ENCODE measurements at places on chromosomes 2 and 18.

DNA sequence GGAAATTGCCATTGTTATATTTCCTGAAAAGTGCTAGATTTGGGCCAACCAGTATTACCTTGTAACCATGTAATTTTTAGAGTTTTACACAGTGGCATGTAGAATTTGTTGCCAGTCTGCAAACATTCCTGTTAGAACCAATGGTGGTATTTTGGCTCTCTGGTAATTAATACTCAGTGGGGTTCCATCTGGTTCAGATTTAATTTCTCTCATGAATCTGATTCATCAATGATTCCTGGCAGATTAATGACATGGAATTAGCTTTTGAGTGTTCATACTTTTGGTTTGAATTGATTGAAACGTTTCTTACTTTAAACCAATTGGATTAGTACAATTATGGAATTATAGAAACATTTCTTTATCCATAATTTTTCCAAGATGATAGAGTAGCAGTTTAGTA, 93.2 kb downstream of the MC4R start:
- DNase-seq, result no peak

DNA sequence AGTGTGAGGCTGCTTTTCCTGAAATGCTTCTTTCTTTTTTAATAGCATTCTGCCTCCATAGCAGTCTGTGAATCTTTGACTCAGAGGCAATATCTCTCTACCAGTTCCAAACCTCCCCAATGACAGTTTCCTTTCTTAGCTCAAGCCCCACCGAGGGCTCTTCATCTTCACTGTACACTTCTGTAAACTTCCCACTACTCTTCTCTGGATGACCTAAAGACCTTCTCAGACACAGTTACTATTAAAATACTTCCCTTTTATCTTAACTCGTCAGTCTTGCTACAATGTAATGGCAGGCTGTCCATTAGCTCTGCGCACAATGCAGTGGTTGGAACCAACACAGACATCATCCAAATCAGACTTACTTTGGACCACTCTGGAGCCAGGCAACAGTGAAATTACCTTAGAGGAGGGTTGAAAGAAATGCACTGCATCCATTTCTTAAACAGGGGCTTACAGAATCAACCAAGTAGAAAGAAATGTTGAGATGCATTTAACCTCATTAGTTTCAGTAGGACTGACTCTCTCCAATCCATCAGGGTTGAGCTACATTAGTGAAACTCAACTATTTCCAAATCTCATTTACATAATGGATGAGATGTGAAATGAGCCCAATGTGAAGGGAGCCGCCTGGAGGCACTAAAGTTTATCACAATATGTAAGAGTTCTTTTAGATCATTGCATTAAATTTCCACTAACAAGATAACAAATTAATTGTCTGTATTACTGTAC, 343.8 kb downstream of the SETBP1 start:
- DNase-seq, result no peak

- DNase-seq, result no peak
These were observed 79.3 kb downstream of the VIT start for GRCh38 chr2:36775806-36776205.

DNA sequence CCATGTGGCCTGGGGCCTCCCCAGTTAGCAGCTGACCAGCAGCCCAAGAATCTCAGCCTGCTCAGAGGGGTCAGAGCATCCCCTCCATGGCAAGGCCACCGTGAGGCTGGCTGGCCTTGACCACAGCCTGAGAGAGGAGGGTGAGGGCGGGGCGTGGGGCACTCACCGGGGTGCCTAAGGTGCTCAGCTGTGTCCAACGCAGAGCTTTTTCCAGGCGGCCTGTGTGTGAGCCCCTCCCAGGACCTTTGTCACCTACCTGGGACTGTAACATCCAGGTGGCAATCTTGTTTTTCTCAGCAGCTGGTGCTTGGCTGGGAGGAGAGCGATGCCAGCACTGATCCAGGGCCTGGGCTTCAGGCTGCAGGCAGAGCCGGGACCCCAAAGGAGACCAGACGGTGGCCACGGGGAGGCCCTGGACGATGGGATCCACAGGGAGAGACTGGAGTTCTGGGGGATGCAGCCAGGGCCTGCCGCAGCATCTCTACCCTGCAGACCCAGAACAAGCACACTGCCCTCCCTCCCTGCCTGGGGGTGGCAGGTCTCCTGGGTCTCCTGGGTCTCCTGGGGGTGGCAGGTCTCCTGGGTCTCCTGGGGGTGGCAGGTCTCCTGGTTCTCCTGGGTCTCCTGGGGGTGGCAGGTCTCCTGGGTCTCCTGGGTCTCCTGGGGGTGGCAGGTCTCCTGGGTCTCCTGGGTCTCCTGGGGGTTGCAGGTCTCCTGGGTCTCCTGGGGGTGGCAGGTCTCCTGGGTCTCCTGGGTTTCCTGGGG, 12.3 kb downstream of the SNED1 start:
- DNase-seq, result no peak

GRCh38 chr2:215104226-215104625, 34.2 kb downstream of the ABCA12 start:
- DNase-seq, result no peak

DNA sequence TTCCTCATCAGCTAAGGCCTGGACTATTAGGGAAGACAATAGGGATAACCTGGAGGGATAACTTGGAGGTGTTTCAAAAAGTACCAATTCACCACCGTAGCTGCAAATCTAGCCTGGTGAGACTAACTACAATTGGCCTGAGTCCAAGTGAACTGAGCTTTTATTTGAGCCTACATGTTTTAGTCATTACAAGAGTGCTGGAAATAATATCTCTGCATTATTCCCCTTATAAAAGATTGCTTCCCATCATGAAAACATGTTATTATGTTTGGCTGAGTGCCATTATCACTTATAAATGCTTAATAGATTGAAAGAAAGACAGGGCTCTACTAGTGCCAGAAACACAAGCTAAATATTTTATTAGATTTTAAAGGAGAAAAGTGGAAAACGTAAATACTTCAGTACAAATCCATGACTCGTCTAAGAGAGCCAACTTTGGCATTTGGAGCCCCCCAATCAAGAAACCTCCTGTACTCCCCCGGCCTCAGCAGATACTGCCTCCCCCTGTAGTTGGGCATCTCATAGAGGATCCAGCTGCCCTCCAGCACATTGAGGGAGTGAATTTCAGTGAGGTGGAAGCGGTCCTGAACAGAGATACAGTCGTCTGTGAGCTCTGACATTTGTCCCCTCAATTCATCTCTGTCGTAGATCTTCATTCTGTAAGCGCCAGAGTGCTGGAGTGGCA, 3.6 kb downstream of the CRYGB start:
- DNase-seq, result no peak

DNA sequence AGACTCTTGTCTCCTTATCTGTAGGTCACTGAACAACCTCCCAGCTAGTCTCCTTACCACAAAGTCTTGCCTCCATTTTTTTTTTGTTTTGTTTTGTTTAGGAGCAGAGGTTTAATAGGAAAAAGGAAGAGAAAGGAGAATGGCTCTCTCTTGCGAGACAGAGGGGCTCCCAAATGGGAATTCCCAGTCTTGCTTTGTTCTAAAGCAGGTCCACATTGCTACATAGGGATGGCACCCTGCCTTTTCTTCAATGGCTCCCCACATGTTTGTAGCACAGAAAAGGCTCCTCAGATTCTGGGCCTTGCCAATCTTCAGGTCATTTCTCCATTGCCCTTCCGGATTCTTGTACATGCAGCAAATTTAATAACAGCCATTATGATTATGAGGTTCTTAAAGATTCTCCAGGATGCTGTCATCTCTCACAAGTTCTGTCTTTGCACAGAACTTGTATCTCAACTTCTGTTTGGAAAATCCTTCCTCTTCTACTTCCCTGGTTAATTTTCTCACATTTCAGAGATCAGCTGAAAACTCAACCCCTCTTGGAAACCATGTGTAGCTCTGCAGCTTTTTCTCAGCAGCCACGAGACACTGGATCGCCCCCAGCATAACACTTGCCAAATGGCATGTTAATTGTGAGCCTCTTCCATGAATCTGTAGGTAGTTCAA, 23.6 kb downstream of the IL1F10 start:
- no peak for DNase-seq

DNA sequence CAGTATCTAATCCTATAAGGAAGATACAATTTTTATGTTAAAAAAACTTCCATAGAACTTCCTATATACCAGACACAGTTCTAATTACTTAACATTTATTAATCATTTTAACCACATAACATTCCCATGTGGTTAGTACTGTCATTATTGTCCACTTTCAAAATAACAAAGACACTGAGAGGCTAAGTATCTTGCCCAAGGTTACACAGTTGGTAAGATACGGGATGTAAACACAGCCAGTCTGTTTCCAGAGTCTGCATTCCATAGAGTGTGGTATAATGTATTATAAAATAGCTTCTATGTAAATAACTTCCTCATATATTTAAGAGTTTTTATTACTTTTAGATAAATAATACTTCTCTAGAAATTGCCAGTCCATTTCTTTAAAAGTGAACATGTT, 383.3 kb upstream of the ETAA1 start:
- no peak for DNase-seq

GRCh38 chr2:37412231-37412630, 67.8 kb downstream of the QPCT start:
- no peak for DNase-seq

GRCh38 chr2:209918251-209918650, 84.2 kb upstream of the RPE start:
- DNase-seq, result no peak

DNA sequence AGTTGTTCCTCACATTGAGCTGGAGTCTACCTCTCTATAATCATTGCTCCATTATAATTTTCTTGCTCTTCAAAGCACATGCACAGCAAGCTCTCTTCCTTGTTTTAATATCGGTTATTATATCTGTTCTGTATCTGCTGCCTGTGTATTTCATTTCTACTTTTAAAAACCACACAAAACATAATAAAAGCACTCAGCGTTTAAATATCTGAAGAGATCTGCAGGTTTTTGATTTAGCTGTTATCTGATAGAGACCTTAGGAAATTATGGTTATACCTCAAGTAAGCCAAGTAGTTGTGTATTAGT, 49.0 kb downstream of the SERPINB7 start:
- DNase-seq, result no peak

DNA sequence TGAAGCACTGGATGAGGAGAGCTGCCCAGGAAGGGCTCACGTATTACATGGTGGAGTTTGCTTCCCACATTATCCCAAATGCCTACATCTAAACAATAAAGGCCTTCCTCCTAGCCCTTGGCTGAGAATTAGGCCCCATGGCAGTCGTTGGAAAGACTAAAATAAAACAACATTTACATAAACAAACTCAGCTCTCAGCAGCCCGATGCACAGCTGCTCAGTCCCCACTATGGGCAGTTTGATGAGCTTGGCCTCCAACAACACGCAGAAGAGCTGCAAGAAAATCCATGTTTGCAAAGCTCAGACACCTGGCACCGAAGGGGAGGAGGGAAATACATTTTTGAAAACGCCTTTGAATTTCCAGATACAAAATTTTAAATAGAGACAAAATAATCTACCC, 352.4 kb downstream of the EIPR1 start:
- no peak for DNase-seq

DNA sequence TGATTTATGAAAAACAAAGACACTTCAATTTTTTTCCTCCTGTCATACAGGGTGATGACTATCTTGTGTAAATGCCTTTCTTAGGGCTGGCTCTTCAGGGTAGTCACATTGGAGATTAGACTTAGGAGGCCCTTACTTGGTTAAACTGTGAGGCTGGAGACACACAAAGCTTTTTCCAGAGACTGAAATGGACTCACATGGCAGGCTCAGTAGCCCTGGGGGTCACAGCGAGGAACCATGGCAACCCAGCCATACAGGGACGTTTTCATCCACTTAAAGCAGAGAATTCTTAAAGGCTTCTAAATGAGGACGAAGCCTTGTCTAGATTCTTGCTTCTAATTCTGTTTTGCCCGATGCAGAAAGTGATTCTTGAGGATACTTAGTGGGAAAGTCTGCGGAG, 57.3 kb upstream of the ZDBF2 start:
- DNase-seq, result no peak

- no peak for DNase-seq
These were observed 7.3 kb downstream of the KIF1A start for GRCh38 chr2:240812721-240813120.

Data from stimulated activated CD4-positive, alpha-beta T cell treated with anti-CD3 and anti-CD28 coated beads, Interleukin-1b, Interleukin-23, amount 100 ng/mL, for 24 hours (primary cell).